ENCODE measurements at places on chromosomes 5 and 9.
A peak's percentile ranks its signal among the peaks of the same experiment; 100 is the strongest.

- DNase-seq, result peak; percentile 42
Measured at GRCh38 chr5:58759745-58760144, 176.9 kb downstream of the RAB3C start.

GRCh38 chr5:122756264-122756911 is 18.5 kb upstream of the SNX2 start:
- peak; percentile 61 for DNase-seq

DNA sequence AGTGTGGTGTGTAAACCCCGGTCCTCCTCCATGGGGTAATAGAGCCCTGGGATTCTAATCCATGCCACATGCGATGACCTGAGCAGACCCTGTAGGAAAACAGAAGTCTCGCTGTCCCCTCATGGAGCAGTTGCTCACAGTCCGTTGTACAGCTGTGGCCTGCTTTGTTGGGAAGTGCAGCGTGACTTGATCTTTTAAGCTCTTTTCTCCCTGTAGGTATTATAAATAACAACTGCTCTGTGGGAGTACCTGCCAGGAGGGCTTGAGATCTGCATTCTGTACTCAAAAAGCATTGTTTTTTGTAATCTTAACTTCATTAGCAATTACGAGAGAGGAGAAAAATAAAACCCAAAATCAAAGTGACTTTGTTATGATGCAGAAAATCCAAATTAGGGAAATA is 17.3 kb downstream of the MEGF10 start:
- no peak for DNase-seq

DNA sequence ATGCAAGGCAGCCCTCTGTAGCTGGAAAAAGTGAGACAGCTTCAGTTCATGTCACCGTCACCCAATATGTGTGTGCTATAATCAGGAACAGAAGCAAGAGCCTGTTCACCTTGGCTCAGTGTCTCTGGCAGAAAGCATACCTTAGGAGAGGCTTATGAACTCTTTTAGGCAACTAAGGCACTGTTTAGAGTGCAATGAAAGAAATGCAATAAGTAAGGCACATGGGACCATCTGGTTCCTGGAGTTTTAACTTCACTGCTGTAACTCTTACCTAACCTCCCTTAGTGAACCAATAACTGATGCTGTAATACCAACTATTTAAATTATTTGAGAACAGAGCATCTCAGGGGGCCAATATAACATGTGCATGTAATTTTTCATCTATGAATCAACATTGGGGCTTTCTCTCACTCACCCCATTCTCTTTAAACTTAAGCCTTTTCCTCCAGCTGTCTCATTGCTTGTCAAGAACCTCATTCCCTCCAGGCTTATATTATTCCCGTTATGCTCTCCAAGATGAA is 32.4 kb downstream of the C9 start:
- DNase-seq, result no peak

GRCh38 chr9:117414906-117415331 is at the start of gene ASTN2:
TSS of gene ASTN2 (minus strand) at chr9:117415057. CDS start at chr9:117414938, 119 bp downstream.
- DNase-seq, result no peak

Measured in activated CD4-positive, alpha-beta T cell treated with anti-CD3 and anti-CD28 coated beads, Interleukin-2, Interleukin-4, amounts not matched to agents 100 ng/mL and 50 ng/mL, durations not matched to agents 16 hours and 8 hours (primary cell).